Activated CD4-positive, alpha-beta T cell treated with anti-CD3 and anti-CD28 coated beads for 4 hours (primary cell): ENCODE measurements at places on chromosomes 2 and 18.

DNA sequence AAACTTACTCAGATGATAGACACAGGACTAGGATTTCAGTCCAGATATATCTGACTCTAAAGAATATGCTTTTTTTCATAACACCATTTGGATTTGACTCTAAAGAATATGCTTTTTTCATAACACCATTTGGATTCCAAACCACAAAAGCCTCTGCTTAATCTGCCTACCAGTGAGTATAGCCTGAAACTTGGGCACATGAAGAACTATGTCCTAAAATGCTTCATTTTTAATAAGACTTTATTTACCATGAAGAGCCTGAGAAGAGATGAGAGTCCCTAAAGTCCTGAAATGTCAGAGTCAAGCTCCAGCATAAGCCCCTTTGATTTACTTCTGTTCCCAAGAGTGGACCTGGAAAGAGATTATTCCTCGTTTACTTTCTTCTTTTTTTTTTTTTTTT is 54.5 kb upstream of the STPG4 start:
- no peak for DNase-seq

- DNase-seq = no peak
Measured at GRCh38 chr2:4139731-4140130, 436.4 kb downstream of the DCDC2C start.

DNA sequence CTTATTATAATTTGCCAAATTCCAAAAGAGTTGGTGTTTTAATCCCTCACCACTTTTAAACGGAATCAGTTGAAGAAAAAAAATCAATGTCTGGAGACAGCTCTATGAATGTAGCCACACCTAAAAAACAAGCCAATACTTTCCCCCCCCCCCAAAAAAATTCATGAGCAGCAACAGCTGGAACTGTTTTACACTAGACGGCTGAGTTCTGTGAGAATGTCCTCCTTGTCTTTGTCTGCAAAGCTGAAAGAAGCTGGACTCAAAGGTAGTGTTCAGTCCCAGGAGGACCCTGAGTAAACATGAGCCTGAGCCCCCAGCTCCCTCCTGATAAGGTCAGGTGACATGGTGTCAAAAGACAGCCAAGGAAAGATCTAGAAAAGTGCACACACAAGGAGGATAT is 68.2 kb downstream of the ZNF521 start:
- no peak for DNase-seq

DNA sequence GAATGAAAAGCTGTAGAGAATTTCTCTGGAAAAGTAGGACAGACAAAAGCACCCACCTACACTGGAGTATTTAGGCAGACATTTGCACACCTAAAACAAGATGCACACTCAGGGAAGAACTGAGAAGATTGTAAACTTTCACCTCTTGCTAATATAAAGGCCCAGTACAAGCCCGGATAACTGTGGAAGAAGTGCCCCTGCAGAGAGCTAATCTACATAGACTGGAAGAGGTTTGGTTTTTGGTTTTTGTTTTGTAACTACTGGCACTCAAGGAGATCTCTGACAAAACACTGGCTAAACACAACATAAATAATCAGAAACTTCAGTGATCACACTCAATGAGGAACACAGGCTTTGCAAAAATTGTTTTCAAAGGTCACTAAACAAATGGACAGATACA is 782.2 kb upstream of the SLC8A1 start:
- no peak for DNase-seq

GRCh38 chr18:21359746-21360145 is 117.7 kb downstream of the GREB1L start:
- DNase-seq = no peak

DNA sequence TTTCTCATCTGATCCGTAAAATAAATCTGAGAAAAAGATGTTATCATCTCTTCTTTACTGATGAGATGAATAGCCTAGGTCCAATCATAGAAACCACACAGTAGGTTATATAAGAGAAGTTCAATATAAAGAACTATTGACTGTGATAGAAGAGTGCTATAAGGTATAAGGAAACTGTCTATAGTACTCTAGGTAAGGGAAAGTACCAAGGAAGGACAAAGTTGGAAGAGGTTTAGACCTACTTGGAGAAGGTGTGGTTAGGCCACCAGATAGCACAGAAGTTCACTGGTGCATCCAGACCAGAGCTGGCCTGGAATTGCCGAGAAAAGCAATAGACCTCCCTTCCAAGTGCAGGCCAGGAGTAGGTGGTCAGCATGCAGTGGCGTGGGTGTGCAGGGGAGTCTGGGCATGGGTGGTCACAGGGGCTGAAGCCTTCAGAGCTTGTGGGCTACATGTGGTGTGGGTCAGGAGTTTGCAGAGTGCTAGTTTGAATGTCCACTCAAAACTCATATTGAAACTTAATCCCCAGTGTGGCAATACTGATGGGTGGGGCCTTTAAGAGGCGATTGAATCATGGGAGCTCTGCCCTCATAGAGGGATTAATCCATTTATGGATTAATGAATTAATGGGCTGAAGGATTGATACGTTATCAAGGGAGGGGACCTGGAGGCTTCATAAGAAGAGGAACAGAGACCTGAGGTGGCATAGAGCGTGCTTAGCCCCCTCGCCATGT is 86.3 kb downstream of the ALPK2 start:
- no peak for DNase-seq

DNA sequence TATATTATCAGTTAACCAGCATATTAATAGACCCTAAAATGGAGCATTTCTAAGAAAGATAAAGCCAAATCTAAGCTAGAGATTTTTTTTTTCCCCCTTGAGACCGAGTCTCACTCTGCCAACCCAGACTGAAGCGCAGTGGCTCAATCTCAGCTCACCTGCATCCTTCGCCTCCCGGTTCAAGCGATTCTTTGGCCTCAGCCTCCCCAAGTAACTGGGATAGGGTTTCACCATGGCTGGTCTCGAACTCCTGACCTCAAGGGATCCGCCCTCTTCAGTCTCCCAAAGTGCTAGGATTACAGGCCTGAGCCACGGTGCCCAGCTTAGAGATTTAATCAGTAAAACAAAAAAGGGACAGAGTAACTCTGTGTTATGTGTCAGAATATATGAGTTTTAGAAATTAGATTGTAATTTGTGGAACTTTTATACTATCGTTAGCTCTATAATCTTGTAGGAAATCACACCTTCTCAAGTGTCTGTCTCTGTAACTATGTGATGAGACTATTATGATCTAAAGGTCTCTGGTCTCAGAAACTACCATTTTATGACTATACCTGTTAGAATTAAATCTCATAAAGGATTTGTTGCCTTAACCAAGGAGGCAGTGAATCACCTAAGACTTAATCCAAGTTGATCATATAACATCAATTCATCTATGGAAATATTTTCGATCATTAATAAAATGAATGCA is 34.0 kb downstream of the YWHAQ start:
- DNase-seq = no peak

GRCh38 chr2:118310681-118311429 is 222.6 kb downstream of the INSIG2 start:
- DNase-seq = no peak
